ENCODE measurements at places on chromosomes 16 and 17.

DNA sequence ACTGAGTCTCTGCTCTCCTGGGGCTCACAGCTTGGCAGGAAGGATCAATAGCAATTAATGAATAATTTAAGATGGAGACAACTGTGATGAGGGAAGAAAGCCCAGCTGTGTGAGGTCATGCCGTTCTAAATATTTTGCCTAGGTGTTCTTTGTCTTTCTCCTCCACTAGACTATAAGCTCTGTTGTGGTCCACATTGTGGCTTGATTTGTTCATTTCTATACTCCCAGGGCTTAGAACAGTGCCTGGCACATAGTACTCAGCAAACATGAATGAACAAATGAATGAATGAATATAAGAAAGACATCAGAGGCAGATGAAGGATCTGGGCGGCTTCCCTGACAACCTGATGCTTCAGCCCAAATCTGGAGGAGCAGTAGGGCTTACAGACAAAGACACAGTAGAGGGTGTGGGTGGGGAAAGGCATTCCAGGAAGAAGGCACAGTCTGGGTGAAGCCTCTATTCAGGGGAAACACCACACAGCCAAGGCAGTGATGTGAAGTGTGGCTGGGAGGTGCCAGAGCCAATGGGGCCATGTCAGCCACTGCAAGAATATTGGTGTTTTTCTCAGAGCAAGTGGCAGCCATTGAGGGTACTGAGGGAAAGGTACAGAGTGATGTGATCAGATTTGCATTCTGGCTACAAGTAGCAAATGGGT lies 8.3 kb downstream of the CDH13 start:
- DNase-seq: no peak

GRCh38 chr17:48494335-48494734 lies 36.5 kb downstream of the HOXB1 start:
- no peak for DNase-seq

DNA sequence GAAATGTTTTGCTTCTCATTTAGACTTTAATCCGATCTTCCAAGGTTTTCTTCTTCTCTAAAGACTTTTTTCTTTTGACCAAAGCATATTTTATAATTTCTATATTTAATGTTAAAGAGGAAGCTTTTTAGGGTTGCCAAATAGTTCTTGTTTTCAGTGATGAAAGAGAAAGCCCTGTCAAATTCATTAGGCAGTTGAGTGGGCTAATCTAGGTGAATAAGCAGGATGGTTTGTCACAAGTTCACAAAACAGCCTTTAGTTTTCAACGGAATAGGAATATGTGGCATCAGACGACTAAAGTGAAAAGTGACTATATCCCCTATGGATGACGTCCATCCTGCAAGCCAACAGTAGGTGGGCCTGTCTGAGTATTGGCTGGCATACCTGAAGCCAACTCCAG lies 118.8 kb downstream of the NLK start:
- no peak for DNase-seq

GRCh38 chr17:8791910-8792270 lies 7.3 kb downstream of the MFSD6L start:
- no peak for DNase-seq

DNA sequence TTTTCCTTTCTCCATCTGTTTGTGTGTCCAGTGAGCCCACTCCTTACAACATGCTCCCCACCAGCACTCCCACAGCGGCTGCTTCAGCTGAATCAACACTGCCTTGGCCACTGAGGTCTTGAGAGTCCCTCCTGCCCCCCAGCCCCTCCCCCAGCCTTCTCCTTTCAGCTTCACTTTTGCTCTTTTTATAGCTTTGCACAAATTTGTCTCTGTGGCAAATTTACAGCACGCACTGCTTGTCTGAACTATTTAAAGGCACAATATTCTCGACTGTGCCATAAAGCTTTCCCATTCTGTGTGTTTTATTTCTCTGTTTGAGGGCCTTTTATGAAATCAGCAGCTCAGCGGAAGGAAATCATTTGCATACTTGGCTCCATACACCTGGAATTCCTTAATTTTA lies 579.3 kb downstream of the TOX3 start:
- DNase-seq: no peak

GRCh38 chr17:10614536-10615155 lies 42.5 kb downstream of the MYH3 start:
- DNase-seq: no peak

DNA sequence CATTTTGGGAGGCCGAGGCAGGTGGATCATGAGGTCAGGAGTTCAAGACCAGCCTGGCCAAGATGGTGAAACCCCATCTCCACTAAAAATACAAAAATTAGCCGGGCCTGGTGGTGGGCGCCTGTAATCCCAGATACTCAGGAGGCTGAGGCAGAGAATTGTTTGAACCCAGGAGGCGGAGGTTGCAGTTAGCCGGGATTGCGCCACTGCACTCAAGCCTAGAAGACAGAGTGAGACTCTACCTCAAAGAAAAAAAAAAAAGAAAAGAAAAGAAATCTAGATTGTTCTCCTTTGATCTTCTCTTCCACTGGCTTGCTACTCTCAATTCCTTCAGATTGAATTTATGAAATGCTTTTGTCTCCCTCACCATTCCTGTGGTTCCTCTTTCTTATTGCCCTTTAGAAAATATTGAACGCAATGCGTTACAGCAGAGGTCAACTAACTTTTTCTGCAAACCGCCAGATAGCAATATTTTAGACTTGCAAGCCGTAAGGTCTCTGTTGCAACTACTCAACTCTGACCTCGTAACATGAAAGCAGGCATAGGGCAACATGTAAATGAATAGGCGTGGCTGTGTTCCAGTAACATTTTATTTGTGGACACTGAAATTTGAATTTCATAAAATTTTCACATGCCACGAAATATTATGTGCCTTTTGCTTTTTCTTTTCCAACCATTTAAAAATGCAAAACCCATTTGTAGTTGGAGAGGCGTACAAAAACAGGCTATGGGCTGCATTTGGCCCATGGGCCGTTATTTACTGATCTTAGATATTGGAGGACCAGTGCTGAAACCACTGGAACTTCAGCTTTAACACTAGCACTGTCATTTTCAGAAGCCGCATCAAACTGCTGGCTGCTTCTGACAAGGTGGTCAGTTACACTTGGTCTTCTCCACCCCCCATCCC lies 24.8 kb downstream of the PITPNC1 start:
- no peak for DNase-seq

DNA sequence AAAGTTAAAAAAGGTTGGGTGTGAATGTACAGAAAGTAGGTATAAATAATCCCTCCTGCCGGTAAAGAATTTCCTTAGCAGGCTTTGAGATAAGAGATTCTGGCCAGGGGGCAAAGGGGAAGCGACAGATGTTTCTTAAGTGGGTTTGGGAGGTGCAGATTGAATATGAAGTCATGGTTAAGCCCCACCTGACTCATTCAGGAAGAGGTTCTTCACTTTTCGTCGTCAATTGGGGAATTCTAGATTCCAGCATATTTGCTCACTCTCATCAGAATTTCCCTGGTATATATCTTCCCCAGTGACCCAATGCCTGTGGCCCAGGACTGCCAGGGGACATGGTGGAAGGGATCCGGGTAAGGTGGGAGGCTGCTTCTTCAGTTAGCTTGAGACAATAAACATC lies 127.8 kb downstream of the CPPED1 start:
- no peak for DNase-seq
